ENCODE measurements at places on chromosomes 16 and 17. TPM values are rescaled to one million over a fixed set of nuclear protein-coding genes. Genes with fewer than 3 reads are reported as not detected.

DNA sequence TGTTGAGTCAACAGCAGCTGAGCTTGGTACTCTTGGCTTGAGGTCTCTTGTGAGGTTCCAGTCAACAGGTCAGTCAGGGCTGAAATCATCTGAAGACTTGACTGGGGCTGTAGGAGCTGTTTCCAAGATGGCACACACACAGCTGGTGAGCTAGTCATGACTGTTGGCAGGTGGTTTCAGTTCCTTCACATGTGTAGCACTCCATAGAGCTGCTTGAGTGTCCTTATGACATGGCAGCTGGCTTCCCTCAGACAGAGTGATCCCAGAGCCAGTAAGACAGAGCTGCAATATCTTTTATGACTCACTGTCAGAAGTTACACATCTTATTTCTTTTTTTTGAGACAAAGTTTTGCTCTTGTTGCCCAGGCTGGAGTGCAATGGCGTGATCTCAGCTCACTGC is 19.5 kb upstream of the GAS7 start:
- DNase-seq: no peak
- no peak overlapping the region for H3K4me3 ChIP-seq
- H3K36me3 ChIP-seq: no peaks in the 10 kb centered on the region
- no peaks in the 10 kb centered on the region for H3K27me3 ChIP-seq
- H3K4me1 ChIP-seq: no peaks in the 10 kb centered on the region

The SLC13A2 gene
- not detected for total RNA-seq

The ZFP90 gene
- 11.8 TPM for total RNA-seq

DNA sequence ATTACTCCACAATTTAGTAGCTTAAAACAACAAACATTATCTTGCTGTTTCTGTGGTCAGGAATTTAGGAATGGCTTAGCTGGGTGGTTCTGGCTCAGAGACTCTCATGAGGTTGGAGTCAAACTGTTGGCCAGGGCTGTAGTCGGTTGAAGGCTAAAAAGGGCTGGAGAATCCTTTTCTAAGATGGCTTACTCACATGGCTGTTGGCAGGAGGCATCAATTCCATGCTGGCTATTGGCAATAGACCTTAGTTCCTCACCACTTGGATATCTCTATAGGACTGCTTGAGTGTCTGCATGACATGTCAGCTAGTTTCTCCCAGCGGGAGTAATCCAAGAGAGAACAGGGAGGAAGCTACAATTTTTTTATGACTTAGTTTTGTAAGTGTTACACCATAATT is 6.6 kb upstream of the EFCAB13 start:
- H3K36me3 ChIP-seq: peaks cover 4% of the 10 kb centered on the region
- H3K4me3 ChIP-seq: no peak overlapping the region
- peak overlapping the region; percentile 80 for H3K27ac ChIP-seq
- H3K27me3 ChIP-seq: no peaks in the 10 kb centered on the region
- DNase-seq: no peak

The ARHGDIG gene
- total RNA-seq: not detected

The MARVELD3 gene
- total RNA-seq: not detected

DNA sequence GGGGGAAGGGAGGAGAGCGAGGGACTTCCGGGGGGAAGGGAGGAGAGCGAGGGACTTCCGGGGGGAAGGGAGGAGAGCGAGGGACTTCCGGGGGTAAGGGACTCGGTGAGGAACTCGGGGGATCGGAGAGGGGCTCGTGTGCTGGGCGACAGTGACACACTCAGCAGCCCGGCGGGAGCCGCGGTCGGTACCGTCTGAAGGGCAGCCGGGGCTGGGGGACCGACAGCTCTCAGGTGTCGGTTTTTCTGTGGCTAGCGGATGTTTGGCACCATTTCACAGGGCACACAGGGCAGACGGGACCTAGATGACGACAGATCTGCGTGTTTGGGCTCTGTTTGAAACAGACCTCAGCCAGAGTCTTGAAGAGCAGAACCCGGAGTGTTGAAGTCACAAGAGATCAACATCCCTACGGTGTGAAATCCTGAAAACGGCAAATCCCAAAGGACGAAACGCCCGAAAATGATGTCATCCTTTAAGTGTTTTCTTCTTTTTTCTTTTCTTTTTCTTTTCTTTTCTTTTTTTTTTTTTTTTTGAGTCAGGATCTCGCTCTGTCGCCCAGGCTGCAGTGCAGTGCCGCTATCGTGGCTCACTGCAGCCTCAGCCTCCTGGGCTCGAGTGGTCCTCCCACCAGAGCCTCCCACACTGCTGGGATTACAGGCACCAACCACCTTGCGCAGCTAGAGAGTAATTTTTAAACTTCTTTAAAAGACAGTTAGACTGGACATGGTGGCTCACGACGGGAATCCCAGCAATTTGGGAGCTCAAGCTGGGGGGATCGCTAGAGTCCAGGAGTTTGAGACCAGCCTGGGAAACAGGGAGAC is 23.9 kb downstream of the ZNF778 start:
- no peaks in the 10 kb centered on the region for H3K36me3 ChIP-seq
- H3K27me3 ChIP-seq: no peaks in the 10 kb centered on the region
- no peaks in the 10 kb centered on the region for H3K4me1 ChIP-seq

GRCh38 chr16:1980030-1980769 is 1.1 kb downstream of the NOXO1 start:
- no peak overlapping the region for H3K27ac ChIP-seq
- no peak overlapping the region for H3K4me3 ChIP-seq
- peaks cover 34% of the 10 kb centered on the region for H3K36me3 ChIP-seq
- peaks cover 17% of the 10 kb centered on the region for H3K27me3 ChIP-seq
- DNase-seq: no peak
- H3K4me1 ChIP-seq: peaks cover 11% of the 10 kb centered on the region

- DNase-seq: peak; percentile 90
- no peaks in the 10 kb centered on the region for H3K36me3 ChIP-seq
- H3K4me3 ChIP-seq: peak overlapping the region; percentile 75
- no peaks in the 10 kb centered on the region for H3K27me3 ChIP-seq
Measured at GRCh38 chr17:19647697-19648474, 665 bp upstream of the ALDH3A2 start.

GRCh38 chr17:21353326-21354010 is 22.7 kb upstream of the KCNJ12 start:
- DNase-seq: no peak
- H3K27ac ChIP-seq: no peak overlapping the region
- no peaks in the 10 kb centered on the region for H3K36me3 ChIP-seq
- no peaks in the 10 kb centered on the region for H3K27me3 ChIP-seq
- no peaks in the 10 kb centered on the region for H3K4me1 ChIP-seq

The CLEC19A gene
- total RNA-seq: not detected

DNA sequence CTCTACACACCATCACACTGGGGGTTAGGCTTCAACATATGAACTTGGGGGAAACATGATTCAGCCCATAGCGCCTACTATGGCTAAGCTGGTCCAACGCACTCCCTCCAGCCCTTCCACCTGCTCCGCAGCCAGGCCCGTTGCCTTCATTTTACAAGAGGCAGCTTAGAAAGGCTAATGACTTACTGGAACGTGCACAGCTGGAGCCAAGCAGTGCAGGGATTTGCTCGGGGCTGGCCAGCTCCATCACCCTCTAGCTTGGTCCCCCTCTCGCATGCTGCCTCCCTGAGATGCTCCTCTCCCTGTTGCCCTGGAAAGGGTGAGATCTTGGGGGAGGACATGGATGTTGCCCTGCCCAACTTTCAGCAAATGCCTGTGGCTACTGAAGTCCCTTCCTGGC is 2.8 kb upstream of the CACNG1 start:
- no peaks in the 10 kb centered on the region for H3K27me3 ChIP-seq
- H3K36me3 ChIP-seq: no peaks in the 10 kb centered on the region
- no peak overlapping the region for H3K4me3 ChIP-seq
- DNase-seq: no peak

- H3K27ac ChIP-seq: no peak overlapping the region
- no peaks in the 10 kb centered on the region for H3K36me3 ChIP-seq
- H3K4me1 ChIP-seq: peaks cover 3% of the 10 kb centered on the region
- H3K4me3 ChIP-seq: no peak overlapping the region
- DNase-seq: no peak
Measured at GRCh38 chr17:36612323-36612722, 10.9 kb downstream of the MRM1 start.

- no peak overlapping the region for H3K4me3 ChIP-seq
- H3K36me3 ChIP-seq: no peaks in the 10 kb centered on the region
- no peaks in the 10 kb centered on the region for H3K4me1 ChIP-seq
- no peak overlapping the region for H3K27ac ChIP-seq
- H3K27me3 ChIP-seq: no peaks in the 10 kb centered on the region
Measured at GRCh38 chr17:30031214-30031869, 85.3 kb upstream of the NSRP1 start.

The SLC52A1 gene
- total RNA-seq: not detected

Data from ascending aorta (tissue), 2 donors.